Stimulated activated CD8-positive, alpha-beta memory T cell treated with anti-CD3 and anti-CD28 coated beads, Interleukin-7, amount 100 ng/mL, for 24 hours (primary cell): ENCODE measurements at places on chromosomes 2 and 18.

DNA sequence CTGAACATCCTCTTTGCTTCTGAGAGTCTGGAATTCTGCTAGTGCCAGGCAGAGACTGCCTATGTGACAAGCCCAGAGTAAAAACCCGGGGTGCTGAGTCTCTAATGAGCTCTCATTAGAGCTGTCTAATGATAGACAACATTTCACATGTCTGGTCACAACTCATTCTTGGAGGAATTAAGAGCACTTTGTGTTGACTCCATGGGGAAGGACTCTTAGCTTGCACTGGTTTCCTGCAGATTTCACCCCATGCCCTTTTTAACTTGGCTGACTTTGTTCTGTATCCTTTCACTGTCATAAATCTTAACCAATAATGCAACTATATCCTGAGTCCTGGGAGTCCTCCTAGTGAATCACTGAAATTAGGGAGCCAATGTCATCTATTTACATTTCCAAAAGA, 33.5 kb downstream of the FBXO15 start:
- no peak for DNase-seq

GRCh38 chr18:63262369-63263335, 56.9 kb downstream of the BCL2 start:
- no peak for DNase-seq

GRCh38 chr2:233165895-233166661, 85.4 kb upstream of the ATG16L1 start:
- no peak for DNase-seq

DNA sequence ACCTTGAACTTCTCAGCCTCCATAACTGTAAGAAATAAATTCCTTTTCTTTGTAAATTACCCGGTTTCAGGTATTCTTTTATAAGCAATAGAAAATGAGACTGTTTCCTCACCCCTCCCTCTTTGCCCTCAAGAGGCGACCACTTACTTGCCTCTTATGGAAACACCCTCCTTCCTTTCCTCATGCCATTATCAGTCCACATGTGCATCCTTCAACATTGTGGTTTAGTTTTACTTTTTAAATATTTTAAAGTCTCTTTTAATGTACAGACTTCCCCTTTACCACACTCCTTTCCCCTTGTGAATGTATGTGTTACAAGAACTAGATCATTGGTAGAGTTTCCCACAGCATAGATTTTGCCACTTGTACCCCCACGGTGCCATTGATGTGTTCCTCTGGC, 202.4 kb upstream of the SIX2 start:
- no peak for DNase-seq

DNA sequence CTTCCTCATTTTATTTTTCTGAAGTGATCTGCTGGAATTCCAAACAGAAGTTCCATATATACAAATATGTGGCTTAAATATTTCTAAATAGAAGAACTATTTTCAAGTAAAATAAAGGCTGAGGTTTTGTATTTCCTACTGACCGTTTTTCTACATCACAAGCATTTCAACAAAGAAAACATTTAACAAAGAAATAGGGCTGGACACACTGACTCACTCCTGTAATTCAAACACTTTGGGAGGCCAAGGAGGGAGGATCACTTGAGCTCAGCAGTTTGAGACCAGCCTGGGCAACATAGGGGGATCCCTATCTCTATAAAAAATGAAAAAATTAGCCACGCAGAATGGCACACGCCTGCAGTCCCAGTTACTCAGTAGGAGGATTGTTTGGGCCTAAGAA, 44.6 kb downstream of the TANK start:
- no peak for DNase-seq

GRCh38 chr2:189014449-189015138, 40.4 kb downstream of the COL3A1 start:
- DNase-seq, result no peak

DNA sequence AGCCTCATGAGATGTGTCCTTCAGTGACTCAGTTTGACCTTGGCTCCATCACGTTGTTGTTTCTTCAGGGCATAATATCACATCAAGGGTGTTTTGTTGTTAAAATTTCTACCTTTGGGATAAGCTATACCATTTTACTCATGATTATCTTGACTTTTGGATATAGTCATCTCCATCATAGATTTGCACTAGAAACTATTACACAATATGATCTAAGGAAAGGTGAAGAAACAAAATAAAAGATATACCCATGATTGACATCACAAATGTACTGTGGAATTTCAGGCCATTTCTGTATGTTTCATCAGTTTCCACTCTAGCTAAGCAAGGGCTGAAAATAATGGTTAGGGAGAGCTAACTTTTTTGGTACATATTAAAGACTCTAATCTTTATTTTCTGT, 24.7 kb upstream of the FAM171B start:
- DNase-seq, result no peak

DNA sequence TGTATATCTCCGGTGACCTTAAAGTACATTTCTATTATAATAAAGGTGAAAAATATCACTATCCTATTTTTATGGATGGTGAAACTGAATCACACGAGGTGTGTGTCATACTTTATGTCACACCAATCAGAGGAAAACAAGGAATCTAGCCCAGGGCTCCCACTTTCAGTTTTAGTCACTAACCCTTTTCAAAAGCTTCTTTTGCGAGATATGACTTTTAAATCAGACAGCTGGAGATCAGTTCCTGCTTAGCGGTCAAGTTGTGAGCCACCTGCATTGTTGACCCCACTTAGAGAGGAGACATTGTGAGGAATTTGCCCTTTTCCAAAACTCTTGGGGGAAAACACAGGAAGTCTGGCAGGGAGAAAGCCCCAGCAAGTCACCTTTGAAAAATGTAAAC, 70.5 kb downstream of the CPS1 start:
- no peak for DNase-seq

GRCh38 chr2:199738727-199739412, 112.1 kb downstream of the FTCDNL1 start:
- no peak for DNase-seq

DNA sequence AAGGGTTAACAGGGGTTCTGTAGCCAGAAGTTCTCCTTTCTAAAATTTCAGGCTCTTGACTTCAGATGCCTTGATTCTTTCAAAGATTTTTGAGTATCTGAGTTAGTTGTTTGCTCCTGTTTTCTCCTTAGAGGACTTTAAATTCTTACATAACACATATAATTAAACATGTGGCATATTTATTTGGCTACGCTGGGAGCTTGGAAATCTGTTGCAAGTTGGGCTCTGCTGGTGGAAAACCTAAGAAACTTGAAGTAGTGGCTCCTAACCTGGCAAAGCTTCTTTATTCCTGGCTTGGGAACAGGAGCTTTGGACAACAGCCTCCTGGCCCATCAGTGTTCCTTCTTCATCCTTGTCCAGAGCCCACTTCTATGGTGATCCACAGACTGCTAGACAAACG, 72.6 kb downstream of the VIT start:
- DNase-seq, result no peak

- DNase-seq, result no peak
Measured at GRCh38 chr18:54873884-54874255, 45.6 kb downstream of the RAB27B start.

- no peak for DNase-seq
Measured at GRCh38 chr18:74982946-74983635, 225.8 kb downstream of the PTGR3 start.

GRCh38 chr2:237664151-237664550, 36.8 kb downstream of the LRRFIP1 start:
- no peak for DNase-seq

DNA sequence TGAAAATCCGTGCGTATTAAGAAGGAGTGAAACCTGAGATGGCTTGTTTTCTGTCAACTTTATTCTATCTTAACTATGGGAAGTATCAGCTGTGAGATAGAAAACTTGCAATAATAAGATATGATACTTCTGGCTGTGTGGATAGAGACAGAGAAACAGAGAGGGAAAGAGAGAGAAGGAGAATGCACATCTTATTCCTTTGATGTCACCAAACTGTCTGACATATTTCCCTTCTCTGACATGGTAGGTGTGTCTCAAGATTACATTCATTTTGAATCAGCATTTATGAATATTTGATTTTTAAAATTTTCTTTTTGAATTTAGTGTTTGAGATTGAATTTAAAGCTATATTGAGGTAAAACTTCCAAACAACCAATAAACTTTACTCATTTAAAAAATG, 69.4 kb downstream of the CDC42EP3 start:
- DNase-seq, result no peak

- DNase-seq, result no peak
Measured at GRCh38 chr18:13877157-13877556, 38.2 kb downstream of the MC2R start.

- DNase-seq, result no peak
Measured at GRCh38 chr2:214232271-214232670, 178.6 kb upstream of the VWC2L start.

- no peak for DNase-seq
Measured at GRCh38 chr2:119409506-119409905, 22.1 kb upstream of the TMEM37 start.

GRCh38 chr2:58803192-58803591, 562.1 kb upstream of the FANCL start:
- DNase-seq, result no peak

DNA sequence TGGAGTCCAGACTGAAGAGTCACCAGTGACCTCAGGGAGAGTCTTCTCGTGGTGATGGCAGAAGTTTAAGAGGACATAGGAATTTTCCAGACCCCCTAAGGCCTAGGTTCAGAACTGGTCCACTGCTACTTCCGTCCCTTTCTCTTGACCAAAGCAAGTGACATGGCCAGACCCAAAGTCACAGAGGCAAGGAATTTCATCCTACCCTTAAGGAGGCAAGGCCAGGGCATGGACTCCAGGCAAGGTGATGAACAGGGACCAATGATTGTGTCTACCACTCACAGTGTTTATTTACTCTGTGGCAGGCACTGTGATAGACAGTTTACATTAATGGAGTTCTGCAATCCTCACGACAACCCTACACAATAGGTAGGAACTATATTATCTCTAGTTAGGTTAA, 265.1 kb downstream of the GLI2 start:
- no peak for DNase-seq

DNA sequence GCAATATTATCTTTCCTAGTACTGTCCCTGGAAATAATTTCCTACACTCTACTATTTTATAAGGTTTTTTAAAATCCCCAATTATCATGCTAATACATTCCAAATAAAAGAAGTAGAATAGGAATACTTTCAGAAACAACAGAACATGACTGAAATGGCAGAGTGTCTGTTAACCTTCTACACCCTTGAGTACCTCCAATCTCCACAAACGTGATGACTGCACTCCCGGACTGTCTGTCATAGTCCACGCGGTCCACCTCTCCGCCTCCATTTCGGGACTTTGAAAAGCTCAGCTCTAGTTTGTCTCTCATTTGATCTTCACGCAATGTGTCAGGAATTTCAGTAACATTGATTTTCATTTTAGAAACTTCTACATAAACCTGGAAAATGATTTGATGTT, 13.6 kb upstream of the RBM43 start:
- no peak for DNase-seq

- no peak for DNase-seq
Measured at GRCh38 chr2:150125708-150126107, 361.8 kb downstream of the RND3 start.

GRCh38 chr2:235171550-235172031, 219.8 kb downstream of the SH3BP4 start:
- DNase-seq, result no peak

- no peak for DNase-seq
Measured at GRCh38 chr2:96209011-96209728, 543 bp upstream of the STARD7 start.

- DNase-seq, result no peak
Measured at GRCh38 chr2:134739236-134739878, 20.6 kb upstream of the TMEM163 start.

DNA sequence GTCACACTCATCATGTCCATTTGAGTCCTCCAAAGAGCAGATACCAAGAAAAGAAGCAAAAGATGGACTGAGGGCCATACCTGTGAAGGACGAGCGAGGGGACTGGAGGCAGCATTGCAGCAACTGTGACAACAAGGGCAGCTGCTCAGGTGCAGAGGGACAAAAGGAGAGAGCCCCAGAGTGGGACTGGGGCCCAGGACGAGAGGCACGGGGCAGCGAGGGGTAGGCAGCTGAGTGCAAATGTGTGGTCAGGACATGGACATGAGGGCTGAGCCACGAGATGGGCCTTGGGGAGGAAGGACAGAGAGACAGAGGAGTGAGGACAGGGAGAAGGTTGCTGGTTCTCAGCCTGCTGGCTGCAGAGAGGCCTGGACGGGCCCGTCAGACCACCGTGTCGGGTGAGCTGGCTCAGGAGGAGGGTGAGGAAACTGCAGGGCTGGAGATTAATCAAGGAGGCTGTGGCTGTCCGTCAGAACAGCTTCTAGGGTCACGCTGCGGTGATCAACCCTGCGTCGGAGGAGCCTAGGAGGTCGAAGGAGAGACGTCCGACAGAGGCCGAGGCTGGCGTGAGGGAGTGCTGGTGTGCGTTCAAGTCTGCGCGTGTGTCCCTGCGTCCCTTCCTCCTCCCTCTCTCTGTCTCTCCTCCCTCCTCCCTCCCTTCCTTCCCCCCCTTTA, 206.8 kb upstream of the HDAC4 start:
- DNase-seq, result no peak

GRCh38 chr2:28506112-28506910, 10.5 kb downstream of the PLB1 start:
- no peak for DNase-seq

GRCh38 chr18:71079606-71080005, 790.8 kb downstream of the SOCS6 start:
- DNase-seq, result no peak
